Activated T-helper 9 cell treated with anti-CD3 and anti-CD28 coated beads, Interleukin-2, amount 50 U/mL, for 16 hours (primary cell): ENCODE measurements at places on chromosomes 12 and 14.

- peak; percentile 51 for DNase-seq
These were observed 75.4 kb downstream of the SNAPC1 start for GRCh38 chr14:61837336-61838229.

- DNase-seq: no peak
These were observed 444.8 kb downstream of the AEBP2 start for GRCh38 chr12:19884021-19884492.

GRCh38 chr12:104357421-104357952 lies 53.9 kb downstream of the EID3 start:
- no peak for DNase-seq

- peak; percentile 90 for DNase-seq
These were observed 12.4 kb downstream of the FAM181A start for GRCh38 chr14:93939304-93940229.

- DNase-seq: no peak
These were observed 417.7 kb downstream of the ATP23 start for GRCh38 chr12:58359084-58359483.

DNA sequence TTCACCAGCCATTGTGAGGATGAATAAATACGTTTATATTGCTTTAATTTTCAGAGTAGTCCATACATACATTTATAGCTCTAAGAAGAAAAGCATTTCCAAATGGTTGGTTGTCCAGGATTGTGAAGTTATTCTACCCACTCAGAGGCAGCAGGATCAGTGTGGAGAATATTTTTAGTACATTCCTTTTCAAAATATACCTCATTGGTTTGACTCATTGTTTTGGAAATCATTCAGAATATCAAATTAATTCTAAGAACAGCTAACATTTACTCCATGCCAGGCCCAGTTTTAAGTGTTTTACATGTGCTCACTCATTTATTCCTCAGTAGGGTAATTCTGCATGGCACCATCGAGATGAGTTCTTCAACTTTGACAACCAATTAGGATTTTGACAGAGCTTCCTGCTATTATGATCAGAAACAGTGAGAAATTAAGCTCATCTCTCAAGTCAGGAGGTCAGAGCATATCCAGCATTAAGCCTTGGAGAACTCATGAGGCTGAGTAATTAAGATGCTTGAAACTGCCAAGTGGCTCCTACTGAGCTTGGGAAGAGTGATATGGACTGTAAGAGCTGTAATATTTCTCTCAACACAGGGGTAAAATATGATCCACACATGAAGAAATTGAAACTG lies 153.3 kb upstream of the CLEC14A start:
- no peak for DNase-seq

DNA sequence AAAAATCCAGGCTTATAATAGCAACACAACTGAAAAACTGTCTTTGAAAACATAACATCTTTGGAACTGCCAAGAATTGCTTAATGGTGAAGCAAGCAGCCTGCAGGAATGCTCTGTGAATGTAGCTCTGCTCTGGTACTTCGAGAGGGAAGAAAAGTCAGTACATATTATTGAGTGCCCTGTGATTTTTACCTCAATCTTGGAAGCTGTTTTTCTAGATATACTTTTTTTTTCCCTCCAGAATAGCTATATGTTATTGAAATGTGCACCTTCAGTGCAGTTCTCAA lies 508.1 kb downstream of the PCNX1 start:
- no peak for DNase-seq

- no peak for DNase-seq
These were observed 87.9 kb upstream of the PRICKLE1 start for GRCh38 chr12:42677461-42677860.

GRCh38 chr14:62066304-62066703 lies 304.1 kb downstream of the SNAPC1 start:
- no peak for DNase-seq

DNA sequence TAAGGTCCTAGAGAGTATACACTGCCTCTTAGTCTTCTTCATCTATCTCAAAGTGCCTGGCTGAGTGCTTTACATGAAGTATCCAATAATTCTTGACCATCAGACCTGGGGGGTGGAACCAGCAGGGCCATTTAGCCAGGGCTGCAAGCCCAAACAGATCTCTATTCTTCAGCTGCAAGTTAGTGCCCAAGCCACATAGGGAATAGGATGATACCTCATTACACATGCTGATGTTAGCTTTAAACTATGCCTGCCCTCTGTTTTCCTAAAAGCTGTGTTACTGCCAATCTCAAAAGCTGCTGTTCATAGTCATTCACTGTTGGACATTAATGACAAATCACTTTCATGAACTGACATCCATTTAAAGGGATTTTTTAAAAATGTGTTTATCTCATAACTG lies 16.7 kb upstream of the IFNG start:
- DNase-seq: no peak

DNA sequence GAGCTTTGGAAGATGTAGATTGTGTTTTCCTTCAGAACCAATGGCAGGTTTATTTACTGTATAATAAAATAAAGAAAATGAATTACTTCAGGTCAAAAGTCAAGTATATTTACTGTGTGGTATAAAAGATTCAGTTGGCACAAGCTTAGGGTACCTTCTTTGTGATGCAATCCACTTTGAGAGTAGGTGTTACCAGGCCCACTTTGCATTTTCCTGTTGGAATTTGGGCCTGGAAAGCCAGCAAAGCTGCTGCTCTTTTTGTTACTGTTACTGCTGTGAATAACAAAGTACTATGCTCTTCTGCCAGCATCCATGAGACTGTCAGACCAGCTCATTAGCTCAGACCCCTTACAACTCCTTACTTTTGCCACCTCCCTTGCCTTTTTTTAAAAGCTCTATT lies 649.0 kb upstream of the SEL1L start:
- DNase-seq: no peak

DNA sequence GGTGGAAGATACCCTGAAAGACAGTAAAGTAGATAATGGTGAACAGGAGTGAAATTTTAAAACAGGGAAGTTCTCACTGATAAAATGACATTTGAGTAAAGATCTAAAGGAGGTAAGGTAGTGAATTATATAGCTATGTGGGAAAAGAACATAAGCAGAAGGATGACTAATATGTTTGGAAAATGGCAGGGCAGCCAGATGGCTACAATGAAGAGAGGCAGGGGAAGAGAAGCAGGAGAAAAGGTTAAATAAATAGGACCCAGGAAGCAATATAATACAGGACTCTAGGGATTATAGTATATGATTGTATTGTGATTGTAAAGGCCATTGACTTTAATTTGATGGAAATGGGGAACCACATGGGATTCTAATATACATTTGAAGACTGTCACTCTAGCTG lies 33.0 kb downstream of the SCFD1 start:
- DNase-seq: no peak

GRCh38 chr14:49907186-49907585 lies 14.3 kb downstream of the ARF6 start:
- no peak for DNase-seq

DNA sequence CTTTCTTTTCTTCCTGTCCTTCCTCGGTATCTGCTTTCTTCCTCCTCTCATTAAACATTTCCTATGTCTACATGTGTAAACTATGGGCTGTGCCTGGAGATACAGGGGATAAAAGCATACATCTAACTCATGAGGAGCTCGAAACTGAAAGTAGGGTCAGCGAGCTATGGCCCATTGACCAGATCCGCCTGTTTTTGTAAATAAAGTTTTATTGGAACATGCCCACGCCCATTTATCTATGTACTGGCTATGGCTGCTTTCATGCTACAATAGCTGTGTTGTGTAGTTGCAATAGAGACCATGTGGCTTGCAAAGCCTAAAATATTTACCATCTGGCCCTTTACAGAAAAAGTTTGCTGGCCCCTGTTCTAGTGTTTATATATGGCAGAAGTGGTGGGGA lies 500.8 kb upstream of the GARIN6 start:
- DNase-seq: no peak

GRCh38 chr12:87365423-87365822 lies 663.8 kb downstream of the C12orf50 start:
- no peak for DNase-seq

DNA sequence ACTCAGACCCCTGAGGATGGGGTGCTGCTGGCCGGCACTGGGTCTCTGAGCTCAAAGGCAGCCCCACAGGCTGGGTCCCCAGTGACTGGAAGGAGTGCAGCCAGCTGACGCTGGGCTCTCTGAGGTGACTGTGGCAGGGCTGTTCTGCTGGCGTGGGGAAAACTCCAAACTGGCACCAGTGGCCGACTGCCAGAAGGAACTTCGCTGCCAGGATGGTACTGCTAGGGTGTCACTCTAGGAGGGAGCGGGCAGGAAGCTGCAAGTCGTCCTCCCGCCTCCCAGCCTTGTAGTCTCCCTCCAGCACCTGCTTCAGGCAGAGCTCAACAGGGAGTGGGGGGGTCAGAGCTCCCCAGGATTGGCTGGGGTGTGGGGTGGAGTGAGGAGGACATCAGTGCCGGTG lies 41.3 kb downstream of the CDC42BPB start:
- no peak for DNase-seq

DNA sequence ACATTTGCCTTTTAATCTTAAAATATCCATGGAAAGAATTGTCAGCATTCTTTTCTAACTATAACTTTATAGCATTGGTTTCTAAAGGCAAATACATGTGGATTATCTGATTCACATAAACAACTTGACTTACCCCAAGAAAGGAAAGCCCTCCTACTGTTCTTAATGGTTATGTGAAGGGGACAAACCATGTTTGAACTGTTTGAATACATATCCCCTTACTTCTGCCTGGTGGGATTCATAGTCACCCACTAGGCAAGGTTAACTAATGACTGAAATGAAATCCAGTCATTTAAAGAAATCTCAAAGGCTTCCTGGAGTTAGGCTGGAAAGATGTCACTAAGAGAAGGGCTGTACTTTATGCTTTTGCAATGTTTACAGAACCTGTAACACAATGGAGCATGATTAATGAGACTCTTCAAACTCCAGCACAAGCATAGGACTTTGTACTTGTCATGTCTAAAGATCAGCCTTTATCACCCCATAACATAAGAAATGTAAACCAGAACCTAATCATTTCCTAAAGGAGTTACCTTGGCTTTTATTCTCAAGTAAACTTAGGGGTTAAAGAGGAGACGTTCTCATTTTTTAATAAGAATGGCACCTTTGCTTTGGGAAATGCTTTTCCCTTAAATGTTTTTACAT lies 10.2 kb upstream of the FLRT2 start:
- DNase-seq: no peak

GRCh38 chr12:121796855-121797751 lies 3.6 kb upstream of the RHOF start:
- no peak for DNase-seq

DNA sequence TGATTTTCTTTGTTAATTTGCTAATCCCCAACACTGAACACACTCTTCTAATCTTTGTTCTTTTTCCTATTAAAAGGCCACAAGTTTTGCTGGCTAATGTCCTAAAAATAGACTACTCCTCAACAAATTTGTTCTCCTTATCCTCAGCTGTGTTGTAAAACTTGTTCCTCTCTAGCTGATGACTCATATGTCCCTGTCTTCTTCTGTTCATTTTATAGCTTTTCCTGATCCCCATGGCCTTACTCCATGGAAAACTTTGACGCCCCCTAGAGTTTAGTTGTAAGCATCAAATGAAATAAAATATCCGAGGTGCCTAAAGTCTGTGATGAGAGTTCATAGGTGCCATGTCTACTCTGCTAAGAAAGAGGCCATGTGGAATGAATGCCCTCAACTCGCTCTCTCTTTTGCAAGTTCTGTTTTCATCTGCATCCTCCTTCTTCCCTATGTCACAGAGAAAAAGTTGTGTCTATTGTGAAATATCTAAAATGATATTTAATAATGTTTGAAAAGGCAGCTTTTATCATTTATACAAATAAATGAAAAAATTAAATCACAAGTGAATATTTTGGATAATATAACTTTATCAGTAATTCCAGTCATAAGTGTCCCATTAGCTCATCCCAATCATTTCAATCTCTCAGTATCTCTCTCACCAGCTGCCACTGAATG lies 237.9 kb downstream of the IPO8 start:
- no peak for DNase-seq

DNA sequence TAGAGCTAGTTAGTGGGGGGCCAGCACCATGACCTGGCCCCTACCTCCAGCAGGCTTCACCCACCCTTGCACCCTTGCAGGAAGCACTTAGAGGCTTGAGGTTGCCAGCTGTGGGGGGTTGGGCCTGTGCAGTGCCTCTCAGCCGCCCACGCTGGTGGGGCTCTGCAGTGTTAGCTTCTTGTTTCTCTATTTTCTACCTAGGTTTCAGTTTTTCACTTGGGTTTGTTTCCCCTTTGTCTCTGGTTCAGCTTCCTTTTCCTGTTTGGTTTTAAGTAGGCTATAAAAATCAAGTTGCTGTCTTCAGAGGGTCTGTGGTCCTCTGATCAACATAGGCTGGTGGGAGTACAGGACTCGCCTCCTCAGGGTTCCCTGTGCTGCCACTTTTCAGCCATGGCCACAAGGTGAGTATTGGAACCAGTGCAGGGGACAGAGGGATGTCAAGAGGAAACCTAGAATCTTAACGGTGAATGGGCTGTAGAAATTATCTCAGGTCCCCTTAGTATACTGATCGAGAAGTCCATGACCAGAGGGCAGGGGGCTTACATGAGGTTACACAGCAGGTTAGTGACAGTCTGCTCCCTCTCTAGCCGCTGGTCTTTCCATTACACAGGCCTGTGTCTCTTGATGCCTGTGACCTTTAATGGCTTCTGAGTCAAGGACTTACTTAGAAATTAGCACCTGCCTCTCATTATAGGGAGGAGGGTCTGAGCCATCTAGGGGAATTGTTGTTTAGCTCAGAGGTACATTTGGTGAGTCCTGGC lies at the start of gene EVL:
Gene EVL, plus strand, starts transcription at position 312 of the 761 bp plus-strand sequence. Its CDS starts 79 bp downstream, at position 391.
- peak; percentile 78 for DNase-seq

- no peak for DNase-seq
These were observed 206.5 kb downstream of the BCAT1 start for GRCh38 chr12:24742378-24742777.

GRCh38 chr12:104050436-104050835 lies 449 bp upstream of the GLT8D2 start:
- no peak for DNase-seq

DNA sequence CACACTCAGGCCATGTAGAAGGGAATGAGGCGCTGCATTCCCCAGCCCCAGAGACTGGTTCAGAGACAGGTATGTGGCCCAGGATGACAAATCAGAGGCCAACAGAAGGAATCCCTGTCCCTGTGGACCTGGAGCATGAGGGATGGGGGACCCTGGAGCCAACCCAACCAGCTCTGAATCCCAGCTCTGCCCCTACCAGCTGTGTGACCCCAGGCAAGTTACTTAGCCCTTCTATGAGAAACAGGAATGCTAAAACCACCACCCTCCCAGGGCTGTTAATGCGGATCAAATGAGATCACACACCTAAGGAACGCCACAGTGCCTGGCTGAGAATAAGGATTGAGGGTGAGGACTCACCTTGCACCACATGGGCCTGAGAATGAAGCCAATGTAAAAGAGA lies 15.6 kb downstream of the ITPK1 start:
- no peak for DNase-seq
